ENCODE measurements at places on chromosomes 5 and 9.
A peak's percentile ranks its signal among the peaks of the same experiment; 100 is the strongest.

DNA sequence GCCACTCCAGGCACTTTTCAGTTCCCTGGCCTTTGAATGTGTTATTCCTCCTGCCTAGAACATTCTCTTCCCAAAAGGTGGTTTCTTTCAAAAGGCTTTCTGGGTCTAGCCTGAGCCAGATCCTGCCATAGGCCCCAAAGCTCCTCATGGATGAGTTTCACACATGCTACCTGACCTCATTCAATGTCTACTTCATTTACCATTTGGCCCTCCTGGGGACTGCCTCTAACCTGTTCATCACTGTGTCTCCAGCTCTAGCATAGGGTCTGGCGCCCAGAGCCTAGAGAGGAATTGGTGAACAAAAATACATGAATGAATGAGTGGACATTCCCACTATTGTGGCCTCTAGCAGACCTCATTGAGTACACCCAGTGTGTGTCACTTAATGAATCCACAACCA lies 5.4 kb upstream of the P4HA2 start:
- no peak for DNase-seq

DNA sequence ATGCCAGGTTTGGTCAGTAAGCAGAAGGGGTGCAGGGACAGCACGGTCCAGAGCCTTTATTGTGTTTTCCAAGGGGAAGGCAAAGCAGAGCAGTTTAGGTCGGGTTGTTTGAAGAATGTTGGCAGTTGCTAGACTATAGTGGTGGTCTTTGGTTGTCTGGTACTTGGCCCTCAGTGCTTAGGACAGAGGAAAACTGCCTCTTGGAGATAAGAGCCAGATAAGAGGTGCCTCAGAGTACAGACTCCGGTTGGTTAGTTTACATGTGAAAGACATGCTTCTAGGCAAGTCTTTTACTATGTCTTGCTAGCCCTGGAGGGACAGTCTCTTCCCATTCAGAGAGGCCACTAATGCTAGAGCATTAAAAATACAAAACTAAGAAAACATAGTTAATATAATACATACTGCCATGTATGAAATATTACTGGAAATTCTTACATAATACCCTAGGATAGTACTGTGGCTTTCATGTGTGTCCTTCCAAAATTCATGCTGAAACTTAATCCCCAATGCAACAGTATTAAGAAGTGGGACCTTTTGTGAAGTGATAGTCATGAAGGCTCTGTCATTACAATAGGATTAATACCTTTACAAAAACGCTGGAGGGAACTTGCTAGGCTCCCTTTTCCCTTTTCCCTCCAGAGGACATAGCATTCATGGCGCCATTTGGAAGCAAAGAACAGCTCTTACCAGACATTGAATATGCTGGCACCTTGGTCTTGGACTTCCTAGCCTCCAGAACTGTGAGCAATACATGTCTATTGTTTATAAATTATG lies 280.4 kb downstream of the TMEM167A start:
- no peak for DNase-seq

DNA sequence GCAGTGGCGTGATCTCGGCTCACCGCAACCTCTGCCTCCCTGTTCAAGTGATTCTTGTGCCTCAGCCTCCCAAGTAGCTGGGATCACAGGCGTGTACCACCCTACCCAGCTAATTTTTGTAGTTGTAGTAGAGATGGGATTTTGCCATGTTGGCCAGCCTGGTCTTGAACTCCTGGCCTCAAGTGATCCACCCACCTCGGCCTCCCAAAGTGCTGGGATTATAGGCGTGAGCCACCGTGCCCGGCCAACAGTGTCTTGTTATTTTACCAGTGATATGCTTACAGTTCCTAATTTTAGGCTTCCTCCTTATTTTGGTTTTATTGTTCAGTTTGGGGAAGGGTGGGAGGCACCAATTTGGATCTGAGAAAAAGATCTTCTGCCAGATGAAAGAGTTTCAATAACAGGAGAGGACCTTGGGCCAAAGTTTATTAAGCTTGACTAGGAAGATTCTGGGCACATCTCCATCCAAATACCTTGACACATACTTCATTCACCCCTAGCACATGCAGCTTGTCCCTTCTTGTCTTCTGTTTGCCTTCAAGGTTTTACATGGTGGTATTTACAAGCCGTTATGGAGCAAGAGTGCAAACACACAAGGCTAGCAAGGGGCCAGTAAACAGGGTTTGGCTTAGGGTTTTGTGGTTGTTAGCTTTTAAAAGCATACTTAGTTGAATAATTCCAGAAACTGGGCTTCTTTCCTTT lies 168.1 kb upstream of the DMRT1 start:
- no peak for DNase-seq

DNA sequence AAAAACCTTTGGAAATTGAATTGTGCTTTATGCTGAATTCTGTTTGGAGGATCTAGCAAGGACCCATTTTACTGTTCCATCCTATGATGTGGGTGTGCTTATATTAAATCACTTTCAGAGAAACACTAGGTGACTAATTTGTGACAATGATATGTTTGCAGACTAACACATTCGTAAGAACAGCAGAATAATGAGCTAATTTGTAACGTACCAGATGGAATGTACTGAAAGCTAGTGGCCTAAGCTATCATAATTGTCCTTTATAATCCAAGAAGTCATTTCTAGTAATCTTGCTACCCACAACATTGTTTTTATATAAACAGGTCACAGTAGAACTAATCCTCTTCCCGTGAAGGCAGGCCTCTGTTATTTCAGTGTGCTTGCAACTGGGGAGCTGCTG lies 292.5 kb downstream of the PDE4D start:
- DNase-seq, result no peak

DNA sequence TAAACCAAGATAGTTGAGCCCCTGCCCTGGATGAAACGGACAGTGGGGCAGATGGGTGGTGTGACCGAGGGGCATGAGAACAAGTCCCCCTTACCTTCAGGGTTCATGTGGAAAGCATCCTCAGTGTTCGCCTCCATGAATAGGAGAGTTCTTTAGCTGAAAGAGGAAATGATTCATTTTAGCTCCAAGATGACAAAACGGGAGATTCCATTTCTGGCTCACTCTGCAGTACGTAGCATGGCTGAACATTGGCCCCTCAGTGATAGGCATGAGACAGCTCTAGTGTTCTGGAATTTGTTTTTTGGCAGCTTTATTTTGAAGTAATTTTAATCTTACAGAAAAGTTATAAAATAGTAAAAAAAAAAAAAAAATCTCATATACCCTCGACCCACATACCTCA lies 70.2 kb upstream of the AGXT2 start:
- DNase-seq, result no peak

DNA sequence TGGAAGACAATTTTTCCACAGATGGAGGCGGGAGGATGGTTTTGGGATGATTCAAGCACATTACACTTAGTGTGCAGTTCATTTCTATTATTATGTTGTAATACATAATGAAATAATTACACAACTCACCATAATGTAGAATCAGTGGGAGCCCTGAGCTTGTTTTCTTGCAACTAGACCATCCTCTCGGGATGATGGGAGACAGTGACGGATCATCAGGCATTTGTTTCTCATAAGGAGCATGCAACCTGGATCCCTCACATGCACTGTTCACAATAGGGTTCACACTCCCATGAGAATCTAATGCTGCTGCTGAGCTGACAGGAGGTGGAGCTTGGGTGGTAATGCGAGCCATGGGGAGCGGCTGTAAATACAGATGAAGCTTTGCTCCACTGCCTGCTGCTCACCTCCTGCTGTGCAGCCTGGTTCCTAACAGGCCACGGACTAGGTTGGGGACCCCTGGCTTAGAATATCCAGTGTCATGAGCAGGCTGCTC lies 1.6 kb downstream of the STKLD1 start:
- DNase-seq, result no peak

DNA sequence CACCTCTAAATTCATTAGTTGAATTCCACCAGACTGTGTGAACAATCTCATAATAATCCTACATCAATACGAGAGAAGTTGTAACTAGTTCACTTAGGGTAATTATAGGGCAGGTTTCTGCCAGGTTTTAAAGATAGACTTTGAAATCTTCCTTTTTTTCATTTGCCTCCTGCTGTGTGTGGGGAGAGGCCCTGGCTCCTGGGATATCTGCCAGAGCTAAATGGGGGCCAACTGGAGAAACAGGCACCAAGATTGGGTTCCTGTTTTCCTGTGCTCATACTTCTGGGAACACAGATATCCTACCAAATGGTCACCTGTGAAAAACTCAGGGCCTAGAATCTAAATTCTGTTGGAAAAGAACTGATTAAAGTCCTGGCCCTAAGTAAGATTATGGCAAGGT lies 42.3 kb downstream of the SH3RF2 start:
- no peak for DNase-seq

DNA sequence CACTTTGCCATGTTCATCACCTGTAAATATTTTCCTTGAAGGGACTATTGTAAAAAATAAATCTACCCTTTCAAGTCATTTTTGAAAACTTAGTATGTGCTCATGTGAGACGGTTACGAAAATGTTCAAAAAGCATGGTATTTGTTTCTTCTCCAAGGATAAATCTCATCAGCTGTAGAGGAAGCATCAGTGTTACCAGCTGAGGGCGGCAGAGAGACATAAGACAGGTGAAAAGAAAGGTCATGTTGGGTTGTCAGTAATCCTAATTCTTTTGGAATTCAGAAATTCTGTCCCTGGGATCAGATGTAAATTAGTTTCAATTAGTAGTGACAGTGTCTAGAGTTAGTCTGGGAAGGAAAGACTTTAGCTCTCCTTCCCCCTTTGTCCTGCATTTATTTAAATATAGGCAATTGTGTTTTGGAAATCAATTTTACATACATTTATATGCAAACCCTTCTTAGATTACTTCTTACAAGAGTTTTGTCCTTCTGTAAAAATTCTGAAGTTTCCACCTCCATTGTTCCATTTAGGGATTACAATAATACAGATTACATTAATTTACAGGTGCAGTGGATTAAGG lies 791.9 kb upstream of the CDH6 start:
- DNase-seq, result no peak

DNA sequence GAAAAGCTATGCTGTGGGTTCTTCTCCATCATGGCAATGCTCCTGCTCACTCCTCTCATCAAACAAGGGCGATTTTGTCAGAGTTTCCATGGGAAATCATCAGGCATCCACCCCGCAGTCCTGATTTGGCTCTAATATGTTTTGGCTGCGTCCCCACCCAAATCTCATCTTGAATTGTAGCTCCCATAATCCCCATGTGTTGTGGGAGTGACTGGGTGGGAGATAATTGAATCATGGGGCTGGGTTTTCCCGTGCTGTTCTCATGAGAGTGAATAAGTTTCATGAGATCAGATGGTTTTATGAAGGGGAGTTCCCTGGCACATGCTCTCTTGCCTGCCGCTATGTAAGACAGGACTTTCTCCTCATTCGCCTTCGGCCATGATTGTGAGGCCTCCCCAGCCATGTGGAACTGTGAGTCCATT lies 163.8 kb downstream of the GADD45G start:
- DNase-seq, result no peak

DNA sequence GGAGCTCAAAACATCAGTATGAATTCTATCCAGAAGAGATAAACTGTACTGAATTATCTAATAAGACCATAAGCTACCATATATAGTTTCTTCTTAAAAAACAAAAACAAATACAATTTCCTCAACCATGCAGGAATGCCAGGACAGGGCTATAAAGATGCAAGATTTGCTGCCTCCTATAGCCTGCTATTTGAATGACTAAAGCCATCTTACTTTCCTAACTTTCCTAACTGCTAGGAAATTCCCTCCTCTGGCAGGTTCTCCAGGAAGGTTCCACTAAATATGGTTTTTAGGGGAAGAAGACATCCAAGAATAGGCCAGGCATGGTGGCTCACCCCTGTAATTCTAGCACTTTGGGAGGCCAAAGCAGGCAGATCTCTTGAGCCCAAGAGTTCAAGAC lies 15.1 kb downstream of the KIF27 start:
- DNase-seq, result no peak

DNA sequence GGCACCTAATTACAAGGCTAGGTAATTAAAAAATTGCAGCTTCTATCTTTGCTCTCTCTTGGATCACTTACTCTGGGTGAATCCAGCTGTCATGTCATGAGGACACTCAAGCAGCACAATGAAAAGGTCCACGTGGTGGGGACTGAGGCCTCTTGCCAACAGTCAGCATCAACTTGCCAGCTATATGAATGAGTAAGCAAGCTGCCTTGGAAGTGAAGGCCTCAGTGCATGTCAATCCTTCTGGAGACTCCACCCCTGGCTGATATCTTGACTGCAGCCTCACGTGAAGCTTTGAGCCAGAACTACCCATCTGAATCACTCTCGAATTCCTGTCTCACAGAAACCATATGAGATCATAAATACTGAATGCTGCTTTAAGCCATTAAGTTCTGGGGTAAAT lies 140.5 kb downstream of the SNX18 start:
- no peak for DNase-seq

DNA sequence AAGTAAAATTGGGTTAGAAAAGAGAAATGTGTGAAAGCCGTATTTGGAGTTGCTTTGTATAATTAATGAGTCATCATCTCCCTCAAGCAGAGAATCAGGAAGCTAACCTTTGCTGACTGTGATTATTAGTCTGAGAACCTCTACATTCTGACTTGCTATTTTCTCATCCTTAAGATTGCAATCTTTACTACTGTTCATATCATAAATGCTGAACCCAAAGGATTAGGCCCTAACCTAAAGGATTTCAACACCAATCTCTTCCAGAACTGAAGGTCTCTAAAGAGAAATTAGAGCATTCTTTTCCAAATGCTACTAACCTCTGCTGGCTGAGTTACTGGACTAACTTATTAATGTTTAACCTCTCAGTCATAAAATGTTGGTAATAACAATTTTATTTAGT lies 538.1 kb upstream of the MEF2C start:
- no peak for DNase-seq

DNA sequence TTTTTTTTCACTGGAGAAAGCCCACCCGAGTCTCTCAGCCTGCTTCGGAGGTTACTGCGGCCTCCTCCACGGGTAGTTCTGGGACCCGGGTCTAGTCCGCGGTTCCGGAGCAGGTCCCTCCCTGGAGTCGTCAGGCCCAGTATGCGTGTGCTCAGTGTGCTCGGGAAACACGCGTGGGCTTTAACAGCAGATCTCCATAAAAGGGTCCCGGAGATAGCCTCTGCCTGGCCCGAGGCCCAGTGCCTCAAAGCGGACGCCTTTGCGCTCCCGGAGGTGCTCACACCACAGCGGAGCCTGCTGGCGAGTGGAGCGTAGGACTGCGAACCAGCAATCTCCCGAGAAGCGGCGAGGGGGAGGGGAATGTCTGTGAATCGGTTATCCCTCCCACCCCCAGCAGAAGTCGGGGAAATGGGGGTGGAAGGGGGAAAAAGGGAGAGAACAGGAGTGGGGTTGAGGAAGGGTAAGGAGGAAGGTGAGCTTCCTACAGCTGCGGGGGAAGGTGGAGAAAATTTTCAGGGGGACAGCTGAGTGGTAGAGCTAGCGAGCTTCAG lies 28.7 kb downstream of the CDKN2A start:
- peak; percentile 64 for DNase-seq
